Hematopoietic multipotent progenitor cell treated with erythropoietin and hydrocortisone succinate and interleukin-3 and kit ligand, for 17 days (in vitro differentiated cells): ENCODE measurements at places on chromosomes 13 and 19.

- DNase-seq: no peak
Measured at GRCh38 chr13:83992566-83993358, 110.5 kb upstream of the SLITRK1 start.

DNA sequence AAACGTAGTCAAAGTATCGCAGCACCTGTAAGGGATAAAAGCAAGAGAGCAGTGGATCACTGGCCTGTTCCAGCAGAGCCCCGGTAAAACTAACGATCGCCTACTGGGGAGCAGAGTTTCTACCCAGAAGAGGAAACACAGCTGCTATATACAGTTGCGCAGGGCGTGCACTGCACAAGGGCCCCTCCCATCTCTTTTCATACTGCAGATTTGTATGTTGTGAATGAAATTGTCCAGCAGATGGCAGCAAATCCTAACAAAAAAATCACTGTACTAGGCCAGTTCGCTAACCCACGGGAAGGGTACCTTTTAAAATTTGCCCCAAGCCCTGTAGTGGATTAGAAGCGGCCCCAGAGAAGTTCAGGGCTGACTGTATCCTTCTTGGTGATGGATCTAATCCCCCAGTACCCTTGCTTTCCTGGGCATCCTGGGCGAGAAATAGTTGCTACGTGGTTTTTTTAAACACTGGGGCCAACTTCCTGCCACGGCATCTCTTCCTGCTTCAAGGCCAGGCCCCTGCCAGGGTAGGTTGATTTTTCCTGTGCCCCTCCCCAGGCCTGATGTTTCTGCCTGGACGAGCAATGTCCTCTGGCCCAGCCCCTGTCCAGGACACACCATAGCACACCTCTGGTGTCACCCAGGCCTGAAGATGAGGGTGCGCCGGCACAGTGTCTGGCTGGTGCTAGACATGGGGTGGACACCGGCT is 127.0 kb downstream of the IER2 start:
- DNase-seq: peak; percentile 83

GRCh38 chr13:46861959-46862358 is 34.9 kb downstream of the HTR2A start:
- no peak for DNase-seq

GRCh38 chr19:1238369-1239303 is 831 bp upstream of the CBARP start:
- no peak for DNase-seq

DNA sequence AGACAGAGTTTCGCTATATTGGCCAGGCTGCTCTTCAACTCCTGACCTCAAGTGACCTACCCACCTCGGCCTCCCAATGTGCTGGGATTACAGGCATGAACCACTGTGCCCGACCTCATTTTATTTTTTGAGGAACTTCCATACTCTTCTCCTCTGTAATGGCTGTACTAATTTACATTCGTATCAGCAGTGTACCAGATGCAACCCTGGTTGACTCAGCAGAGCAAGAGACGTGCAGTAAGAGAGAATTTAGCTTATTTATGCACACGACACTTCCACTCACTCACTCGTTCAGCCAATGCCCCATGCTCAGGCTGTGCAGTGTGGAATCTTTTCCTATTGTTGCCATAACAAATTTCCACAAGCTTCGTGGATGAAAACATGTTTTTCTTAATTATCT is 6.9 kb downstream of the KIR3DL3 start:
- no peak for DNase-seq

GRCh38 chr13:31111136-31111535 is 50.6 kb downstream of the HSPH1 start:
- no peak for DNase-seq

DNA sequence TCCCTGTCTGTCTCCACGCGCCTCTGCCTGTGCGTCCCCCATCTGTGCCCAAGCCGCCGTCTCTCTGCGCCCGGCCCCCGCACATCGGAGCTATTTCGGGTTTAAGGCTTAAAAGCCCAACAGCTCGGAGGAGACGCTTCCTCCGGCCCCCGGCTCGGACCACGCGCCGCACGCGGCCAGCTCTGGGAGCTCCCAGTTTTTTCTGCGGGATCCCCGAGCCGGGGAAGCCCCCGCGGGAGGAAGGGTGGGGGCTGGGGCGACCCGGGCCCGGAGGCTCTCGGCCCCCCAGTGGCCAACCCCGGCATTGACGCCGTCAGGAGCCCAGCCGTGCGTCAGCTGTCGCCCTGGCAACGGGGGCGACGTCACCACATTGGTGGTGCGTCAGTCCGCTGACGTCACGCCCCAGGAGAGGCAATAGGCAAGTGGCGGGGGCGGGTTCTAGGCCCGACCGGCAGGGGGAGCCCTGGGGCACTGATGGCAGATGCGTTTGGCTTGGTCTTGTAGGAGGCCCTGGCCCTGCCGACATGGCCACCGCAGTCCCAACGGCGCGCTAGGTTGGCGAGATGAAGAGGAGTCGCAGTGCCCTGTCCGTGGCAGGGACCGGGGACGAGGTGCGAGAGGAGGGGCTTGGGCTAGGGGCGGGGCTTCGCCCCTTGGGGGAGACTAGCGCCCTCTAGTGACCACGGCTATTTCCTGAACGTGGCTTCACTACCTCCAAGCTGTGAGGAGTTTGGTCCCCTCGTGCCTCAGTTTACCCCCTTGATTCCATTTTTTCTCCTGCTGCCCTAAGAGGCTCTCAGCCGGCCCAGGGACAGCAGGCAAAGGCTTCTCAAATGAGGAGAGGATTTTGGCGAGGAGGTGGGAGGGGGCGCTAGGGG is 3.7 kb upstream of the PDE4A start:
- DNase-seq: peak; percentile 91

DNA sequence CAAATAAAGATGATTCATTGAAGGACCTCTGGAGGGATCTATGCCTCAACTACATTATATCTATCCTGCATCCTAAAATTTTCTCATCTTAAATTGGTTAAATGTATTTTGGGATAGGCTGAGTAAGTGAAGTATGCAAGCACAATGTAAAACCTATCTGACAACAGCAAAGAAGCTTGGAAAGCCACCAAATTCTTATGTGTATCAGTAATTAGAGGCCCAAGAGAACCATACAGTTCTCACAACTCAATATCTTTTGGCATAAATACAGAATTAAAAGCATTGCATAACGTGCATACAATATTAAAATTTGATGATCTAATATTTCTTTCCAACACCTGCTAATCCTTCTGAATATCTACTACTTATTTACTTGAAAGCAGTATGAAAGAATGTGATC is 13.0 kb downstream of the POSTN start:
- no peak for DNase-seq

DNA sequence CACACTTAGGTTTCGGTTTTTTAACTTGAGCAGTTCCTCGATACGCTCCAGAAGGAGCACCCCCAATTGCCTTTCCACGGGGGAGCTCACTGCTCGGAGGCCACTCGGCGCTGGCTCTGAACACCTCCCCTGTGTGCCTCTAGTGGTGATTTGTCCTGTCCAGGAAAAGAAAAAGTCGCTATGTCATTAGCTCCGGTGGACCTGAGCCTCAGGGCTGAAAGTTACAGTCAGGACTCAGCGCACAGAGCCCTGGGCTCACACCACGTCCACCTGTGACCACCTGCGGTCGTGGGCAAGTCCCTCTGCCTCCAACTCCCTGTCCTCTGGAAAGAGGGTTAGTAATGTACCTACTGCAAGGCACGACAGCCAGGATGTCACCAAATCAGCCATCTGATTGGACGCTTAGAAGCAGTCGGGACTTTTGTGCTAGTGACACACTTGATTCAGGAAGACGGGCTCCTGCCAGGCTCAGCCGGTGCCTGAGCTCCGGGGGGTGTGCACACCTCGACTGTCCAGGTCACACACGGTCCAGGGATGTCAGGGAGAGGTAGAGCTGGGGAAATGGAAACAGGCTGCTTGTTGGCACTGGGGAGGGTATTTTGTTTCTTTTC is 3.9 kb upstream of the TMPRSS9 start:
- no peak for DNase-seq

- no peak for DNase-seq
Measured at GRCh38 chr13:106575896-106576295, 8.0 kb upstream of the ARGLU1 start.

DNA sequence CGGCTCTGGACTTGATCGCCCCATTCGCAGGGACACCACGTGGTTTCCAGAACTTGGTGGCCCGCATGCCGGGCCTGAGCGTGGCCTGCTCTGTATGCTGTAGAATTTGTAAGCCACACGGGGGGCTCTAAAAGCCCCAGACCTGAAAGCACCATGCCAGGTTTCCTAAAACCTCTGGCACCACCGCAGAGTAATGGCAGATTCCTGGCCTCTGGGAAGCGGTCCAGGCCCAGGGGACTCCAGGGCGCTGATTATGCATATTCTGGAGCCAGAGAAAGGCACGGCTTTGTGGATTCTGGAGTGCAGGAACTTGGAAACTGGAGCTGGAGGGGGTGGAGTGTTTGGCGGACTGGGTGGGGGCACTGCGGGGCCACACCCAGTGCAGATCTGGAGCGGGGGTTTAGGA is 3.7 kb downstream of the FTL start:
- DNase-seq: no peak

DNA sequence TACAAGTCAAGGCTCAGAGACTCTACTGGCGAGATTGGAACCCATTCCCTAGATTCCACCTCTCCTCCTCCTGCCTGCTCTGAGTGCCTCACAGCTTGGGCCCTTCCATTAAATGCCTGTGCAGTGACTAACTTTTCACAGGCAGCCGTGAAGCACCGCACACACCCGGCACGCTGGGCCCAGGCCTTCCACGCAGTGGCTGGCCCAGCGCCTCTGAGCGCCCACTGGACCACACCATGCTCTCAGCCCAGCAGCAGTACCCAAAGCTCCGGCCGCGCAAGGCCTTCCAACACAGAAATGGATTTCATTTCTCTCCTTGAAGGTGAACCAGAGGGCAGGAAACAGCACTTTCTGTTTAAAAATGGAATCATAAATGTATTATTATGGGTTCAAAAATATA is 26.0 kb downstream of the RAB20 start:
- DNase-seq: no peak

DNA sequence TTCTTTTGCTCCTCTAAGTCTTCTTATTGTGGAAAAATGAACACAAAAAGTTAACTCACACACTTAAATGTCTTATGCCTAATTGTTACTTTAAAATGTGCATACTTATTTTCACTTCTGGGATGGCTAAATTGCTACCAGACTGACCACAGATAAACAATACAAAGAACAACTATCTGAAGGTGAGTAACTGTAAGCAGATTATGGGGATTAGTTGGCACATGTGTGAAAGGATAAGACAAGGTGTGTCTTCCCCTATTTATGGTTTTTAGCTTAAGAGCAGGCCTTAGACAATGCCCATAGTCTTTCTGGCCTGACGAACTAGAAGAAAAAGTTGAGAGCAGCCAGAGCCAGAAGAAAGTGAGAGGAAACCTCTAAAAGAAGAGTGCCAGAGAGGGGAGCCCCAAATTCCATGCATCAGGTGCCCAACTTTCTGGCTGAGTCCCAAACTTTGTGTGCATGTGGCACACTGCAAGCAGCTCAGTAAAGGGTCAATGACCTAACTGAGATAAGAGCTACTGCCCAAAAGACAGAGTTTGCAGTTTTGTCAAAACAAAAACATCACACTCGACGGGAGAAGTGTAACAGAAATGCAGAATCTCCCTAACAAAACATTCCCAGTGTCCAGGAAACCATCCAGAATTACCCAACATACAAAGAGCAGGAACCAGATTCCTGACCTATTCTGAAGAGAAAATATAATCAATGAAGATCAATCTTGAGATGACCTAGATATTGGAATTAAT is 375.4 kb downstream of the KCNRG start:
- DNase-seq: no peak

GRCh38 chr19:1450735-1451731 is 1.1 kb downstream of the APC2 start:
- DNase-seq: no peak
